ENCODE measurements at places on chromosomes 1 and 21.

- DNase-seq: no peak
Observed at GRCh38 chr1:156276532-156276931, 6.1 kb downstream of the SMG5 start.

- DNase-seq: no peak
Observed at GRCh38 chr1:107358619-107359327, 217.9 kb downstream of the NTNG1 start.

DNA sequence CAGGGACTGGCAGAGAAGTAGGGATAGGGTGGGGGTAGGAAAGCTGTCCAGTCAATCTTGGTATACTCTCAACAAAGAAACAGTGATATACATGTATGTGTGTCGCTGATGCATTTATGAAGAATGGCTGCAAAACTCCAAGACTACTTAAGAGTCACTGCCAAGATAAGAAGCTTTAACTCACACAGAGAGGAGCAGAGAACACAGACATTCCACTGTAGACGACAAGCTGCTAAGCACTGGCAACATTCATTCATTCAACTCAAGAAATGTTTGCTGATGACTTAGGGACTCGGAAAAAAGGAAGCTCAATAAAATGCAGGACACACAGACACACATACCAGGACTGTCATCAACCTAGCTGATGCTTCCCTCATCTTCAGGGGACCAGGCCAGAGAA, 5.5 kb downstream of the CTNNBIP1 start:
- DNase-seq: no peak

DNA sequence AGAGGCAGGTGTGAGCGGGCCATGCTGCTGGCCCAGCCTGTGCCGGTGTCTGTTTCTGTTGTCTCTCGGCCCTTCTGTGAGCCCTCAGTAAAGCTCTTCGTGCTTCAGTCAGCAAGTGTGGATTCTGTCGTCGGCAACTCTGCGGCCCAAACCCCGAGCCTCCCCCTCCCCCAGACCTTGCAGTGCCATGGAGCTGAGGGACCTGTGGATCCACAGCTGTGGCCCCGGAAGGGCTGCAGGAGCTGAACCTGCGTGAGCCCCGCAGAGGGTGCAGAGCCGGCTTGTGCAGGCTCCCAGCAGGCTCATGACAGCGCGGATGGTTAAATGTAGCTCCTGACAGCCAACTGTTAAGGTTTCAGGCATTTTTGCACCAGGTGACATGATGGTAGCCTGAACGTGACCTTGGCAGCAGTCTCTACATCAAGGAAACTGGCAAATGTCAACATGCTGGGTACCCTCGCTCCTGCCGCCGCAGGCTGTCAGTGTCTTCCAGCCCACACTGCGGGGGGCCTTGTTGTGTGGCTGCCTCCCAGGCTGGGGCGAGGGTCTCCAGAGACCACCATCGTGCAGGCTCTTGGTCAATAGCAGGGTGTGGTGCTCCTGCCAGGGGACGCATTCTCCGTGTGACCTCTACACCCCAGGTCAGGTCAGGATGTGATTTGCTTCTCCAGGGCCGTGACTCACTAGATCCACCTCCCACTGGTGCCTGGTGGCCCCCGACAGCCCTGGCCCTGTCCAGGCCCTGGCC, 7.0 kb downstream of the LRRC3 start:
- DNase-seq: no peak

DNA sequence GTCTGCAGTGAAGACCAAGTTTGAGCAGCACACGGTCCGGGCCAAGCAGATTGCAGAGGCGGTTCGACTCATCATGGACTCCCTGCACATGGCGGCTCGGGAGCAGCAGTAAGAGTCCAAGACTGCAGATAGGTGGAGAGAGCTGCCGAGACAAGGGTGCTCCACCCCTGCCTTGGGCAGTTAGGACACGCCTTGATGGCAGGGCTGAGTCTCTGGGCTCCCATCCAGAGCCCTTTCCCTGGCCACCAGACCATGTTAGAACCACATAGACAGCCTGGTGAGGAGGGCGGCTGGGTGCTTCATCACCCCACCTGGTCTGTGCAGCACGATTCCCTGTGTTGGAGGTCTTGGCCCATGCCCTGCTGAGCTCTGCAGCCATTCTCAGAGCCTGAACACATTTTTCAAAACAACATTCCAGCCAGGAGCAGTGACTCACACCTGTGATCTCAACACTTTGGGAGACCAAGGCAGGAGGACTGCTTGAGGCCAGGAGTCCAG, 17.3 kb upstream of the MIIP start:
- no peak for DNase-seq

DNA sequence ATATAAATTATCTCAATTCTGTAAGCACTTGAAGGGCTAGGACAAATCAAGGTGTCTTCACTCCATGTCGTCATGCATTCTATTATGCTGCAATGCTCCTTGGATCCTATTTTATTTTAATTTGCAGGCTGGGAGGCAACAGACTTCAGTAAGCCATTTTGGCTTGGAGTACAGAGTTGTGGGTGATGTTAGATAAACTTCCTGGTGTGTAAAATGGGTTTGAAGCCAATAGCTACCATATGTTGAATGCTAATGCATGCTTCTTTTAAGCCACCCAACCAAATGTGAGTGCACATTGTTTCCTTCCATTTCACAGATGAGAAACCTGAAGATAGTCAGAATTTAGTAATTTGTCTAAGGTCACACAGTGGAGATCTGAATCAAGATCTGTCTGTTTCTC, 482.8 kb downstream of the DISC1 start:
- DNase-seq: no peak

GRCh38 chr1:4058122-4058521, 158.1 kb upstream of the C1orf174 start:
- no peak for DNase-seq

DNA sequence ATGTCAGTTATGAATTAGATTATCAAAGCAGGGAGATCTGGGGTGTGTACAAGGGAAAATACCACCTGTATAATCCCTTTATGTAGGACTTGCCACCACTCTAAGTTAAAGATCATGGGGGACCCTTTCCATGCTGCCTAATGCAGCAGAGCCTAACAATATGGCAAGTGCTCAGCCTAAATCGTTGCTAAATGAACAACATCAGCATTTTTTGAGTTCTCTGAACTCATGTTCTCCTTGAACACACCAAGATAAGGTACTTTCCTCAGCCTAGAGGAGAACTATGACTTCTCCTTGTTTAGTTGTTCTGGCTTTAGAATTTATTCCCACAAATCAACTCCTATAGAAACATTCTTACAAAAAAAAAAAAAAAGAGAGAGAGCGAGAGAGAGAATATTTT, 177.0 kb downstream of the DUSP10 start:
- DNase-seq: no peak

GRCh38 chr1:222654849-222655248, 37.0 kb downstream of the MIA3 start:
- no peak for DNase-seq

DNA sequence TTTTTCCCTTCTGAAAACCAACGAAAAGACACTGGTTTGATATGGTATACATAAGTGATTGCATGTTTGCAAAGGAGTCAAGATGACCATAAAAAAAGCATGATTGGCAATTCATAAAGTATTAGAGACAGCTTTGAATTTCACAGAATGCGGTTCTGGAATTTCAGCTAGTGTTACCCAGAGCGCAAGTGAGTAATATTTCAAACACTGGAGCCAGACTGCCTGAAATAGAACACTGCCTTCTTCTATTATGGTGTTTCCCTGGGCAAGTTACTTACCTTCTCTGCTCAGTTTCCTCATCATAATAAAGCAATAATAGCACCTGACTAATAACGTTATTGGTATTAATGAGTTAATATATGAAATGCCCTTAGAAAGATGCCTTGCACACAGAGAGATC, 54.7 kb downstream of the NEGR1 start:
- no peak for DNase-seq

- no peak for DNase-seq
Observed at GRCh38 chr1:38652217-38652616, 207.4 kb downstream of the RRAGC start.

- no peak for DNase-seq
Observed at GRCh38 chr1:182087304-182087703, 25.8 kb upstream of the ZNF648 start.

- no peak for DNase-seq
Observed at GRCh38 chr1:101652484-101652883, 344.2 kb downstream of the OLFM3 start.

DNA sequence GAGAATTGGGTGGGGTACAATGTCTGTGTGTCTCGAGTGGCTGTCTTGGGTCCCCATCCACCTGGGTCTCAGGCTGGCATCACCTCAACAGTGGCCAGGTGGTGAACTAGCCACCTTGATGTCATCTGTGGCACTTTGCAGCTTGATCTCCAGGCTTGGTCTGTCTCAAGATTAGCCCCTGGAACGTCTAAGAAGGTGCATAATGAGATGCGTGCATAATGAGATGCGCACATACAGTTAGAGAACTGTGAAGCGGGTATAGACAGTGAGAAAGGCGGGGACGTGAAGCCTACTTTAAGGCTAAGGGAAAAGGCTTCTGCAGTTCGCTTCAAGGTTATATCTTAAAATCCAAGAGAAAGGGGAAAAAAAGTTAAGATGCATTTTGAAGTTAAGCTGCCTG, 98.7 kb downstream of the WDR4 start:
- DNase-seq: no peak

DNA sequence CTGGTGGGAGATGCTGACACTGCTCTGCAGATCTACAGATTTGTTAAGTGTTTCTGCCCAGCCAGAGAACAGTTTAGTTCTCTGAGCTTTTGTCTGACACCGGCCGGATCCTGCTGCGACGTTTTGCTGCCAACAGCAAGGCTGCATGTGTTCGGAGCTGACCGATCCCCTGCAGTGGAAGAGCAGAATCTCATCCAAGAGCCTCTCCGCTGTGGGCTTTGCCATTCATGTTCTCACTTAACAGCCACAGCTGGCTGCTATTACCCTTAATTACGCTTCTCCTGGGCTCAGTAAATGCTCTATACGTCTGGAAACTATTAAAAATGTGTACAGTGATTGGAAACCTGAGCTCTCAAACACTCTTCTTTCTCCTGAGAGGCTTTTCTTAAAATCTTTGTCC, 105.3 kb downstream of the BCAR3 start:
- DNase-seq: no peak

DNA sequence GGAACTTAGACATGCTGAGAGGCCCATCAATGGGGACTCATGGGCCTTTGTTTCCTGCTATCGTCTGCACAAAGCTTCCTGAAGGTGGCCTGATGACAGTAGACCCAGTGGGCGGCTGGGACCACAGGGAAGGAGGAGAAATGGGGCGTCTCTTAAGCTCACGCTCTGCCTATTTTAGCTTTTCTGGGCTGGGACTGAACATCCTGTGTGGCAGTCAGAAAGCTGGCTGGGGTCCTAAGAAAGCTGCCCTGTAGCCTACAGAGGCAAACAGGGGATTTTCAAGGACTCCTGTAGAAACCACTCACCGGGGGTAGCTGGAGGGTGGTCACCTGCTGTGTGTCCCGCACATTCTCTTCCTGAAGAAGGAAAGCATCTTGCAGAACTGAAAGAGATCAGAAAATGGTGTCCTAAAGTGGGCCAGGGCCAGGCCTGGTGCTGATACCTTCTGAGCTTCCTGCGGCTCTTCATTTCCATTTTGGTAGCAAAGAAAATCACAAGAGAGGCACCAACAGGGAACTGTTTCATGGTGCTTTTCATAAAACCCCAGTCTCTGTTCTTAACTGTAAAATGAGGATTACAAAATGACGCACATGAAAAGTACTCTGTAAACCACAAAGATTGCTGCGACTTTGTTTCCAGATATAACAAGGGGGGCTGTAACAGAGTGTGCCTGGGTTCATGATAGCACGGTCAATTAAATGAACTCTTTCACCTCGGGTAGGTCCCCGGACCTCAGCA, 8.6 kb downstream of the ZNF496 start:
- no peak for DNase-seq

- no peak for DNase-seq
Observed at GRCh38 chr1:41738475-41738874, 180.2 kb downstream of the HIVEP3 start.

DNA sequence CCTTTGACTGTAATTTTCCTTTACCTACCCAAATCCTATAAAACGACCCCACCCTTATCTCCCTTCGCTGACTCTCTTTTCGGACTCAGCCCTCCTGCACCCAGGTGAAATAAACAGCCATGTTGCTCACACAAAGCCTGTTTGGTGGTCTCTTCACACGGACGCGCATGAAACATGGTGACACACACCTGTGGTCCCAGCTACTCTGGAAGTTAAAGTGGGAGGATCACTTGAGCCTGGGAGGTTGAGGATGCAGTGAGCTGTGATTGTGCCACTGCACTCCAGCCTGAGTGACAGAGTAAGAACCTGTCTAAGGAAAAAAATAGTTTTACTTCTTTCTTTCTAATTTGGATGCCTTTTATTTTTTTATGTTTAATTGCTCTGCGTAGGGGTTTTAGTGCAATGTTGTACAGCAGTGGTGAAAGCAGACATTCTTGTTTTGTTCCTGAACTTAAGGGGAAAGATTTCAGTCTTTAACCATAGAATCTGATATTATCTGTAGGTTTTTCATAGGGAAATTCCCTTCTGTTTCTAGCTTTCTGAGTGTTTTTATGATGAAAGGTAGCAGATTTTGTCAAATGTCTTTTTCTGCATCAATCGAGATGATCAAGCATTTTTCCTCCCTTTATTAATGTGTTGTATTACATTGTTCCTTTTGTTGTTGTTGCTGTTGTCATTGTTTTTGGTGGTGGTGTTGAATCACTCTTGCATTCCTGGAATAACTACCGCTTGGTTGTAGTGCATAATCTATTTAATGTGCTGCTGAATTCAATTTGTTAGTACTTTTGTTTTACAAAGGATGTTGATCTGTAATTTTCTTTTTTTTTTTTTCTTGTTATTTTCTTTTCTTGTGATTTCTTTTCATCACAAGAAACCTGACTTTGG, 497.4 kb downstream of the DISC1 start:
- DNase-seq: no peak

DNA sequence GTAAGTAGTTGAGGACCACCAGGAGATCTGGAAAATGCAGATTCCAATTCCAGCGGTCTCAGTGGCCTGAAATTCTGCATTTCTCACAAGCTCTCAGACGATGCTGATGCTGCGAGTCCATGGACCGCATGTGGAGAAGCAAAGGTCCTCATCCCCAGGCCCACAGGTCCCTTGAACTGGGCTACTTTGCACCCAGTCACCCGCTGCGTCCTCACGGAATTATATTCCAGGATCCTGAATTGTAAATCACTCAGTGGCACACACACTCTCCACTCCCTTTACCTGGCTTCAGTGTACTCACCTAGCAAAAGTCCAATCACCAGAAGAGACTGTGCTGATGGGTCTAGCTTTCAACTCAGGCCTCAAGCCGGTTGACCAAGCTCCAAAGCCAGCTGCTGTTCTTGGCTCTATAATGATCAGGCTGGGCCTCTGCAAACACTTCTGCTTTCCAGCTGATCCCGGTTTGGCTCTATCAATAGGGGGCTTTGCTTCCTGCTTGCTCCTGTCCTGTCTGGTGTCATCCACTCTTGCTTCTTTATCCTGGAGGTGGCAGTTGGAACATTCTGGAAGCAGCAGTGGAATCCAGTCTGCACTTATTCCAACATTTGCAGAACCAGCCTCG, 904 bp upstream of the RPL22 start:
- DNase-seq: no peak

DNA sequence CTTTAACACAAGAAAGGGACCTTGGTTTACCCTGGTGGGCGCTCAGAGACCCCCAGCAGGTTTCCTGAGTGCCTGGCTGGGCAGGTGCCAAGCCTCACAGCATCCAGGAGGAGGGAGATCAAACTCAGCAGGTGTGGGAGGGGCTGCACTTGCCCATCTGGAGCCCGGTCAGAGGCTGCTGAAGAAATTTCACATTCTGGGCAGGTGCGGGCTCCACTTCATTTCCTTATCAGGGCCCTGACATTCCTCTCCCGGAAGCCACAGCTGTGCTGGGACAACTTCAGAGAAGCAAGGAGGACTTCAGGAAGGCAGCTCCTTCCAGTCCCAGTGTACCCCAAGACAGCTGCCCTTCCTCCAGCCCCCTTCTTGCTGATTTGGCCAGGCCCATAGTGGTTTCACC, 82.9 kb downstream of the ITPKB start:
- no peak for DNase-seq
